ENCODE measurements at places on chromosomes 12 and 14. TPM values are rescaled to one million over a fixed set of nuclear protein-coding genes. Genes with fewer than 3 reads are reported as not detected.

Gene ITGA7
- 20.1 TPM for polyA plus RNA-seq

GRCh38 chr12:71469258-71469750 is 29.7 kb downstream of the LGR5 start:
- no peak for DNase-seq

DNA sequence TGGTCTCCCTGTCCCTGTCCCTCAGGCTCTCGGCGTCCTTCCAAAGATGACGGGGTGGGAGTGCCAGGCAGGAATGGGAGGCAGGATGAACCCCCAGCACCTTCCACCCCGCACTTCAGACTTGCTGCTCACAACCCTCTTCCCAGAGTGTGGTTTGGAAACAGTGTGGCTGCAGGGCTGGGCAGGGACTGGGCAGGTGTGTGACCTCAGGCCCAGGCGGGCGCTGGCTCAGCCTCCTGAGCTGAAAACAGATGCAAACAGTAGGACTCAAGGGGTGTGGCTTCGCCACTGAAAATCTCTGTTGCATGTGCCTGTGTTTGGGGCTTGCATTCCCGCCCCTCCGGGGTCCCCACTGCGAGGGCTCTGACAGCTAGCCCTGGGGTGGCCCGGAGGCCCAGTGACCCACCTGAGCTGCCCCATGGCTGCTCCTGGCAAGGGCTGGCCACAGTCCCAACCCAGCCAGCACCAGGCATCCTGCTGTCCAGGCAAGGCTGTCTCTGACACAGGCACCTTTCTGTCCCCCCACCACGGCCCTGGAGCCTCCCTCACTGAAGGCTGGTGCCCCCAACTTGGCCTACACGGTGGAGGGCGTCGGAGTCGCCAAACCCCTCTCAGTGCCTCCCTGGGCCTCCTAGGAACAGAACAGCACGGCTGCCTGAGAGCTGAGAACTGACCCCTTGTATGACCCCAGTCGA is 46.1 kb downstream of the BEGAIN start:
- DNase-seq: no peak

- no peak for DNase-seq
These were observed 57.1 kb downstream of the STON2 start for GRCh38 chr14:81342850-81343580.

DNA sequence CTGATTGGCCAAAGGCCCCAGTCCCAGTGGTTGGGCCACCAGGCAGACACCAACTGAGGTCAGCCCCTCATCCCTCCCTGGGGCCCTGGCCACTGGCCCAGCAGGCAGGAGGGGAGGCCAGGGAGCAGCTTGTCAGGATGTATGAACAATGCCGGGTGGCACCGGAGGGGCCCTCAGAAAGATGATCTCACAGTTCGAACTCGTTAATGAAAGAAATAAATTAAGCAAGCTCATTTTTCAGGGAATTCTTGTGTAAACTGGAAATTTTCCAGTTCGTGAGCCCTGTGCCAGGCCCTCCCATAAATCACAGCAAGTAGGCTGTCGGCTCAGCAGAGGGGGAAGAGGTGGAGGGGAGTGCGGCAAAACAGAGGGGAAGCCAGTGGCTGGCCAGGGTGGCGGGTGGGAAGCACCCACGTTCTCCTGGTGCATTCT is 177.0 kb upstream of the VASH1 start:
- DNase-seq: peak; percentile 55
